ENCODE measurements at places on chromosomes 2 and 18.

DNA sequence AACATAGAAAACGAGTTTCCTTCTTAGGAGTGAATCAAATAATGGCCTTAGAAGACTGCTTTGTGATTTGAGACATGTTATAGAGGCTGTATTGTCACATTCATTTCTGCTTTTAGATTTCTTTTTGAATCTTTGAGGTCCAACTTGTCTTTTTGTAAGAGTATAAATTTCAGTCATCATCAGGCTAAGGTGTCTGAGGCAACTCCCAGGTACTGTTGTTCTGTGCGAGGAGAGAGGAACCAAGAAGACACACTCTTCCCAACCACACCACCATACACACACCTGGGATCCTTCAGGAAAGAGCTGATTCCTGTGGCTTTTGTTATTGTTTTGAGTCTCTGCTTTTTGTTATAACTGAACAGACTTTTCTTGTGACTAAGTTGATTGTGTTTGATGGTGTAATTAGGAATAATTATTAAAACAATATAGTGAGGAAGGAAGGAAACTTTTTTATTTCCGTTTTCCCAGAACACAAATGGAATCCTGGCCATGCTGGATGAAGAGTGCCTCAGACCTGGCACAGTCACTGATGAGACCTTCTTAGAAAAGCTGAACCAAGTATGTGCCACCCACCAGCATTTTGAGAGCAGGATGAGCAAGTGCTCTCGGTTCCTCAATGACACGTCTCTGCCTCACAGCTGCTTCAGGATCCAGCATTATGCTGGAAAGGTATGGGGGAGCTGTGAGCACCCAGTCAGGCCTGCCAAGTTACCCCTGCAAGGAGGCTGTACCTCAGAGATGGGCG, 140.4 kb downstream of the MYO1B start:
- no peak for DNase-seq

DNA sequence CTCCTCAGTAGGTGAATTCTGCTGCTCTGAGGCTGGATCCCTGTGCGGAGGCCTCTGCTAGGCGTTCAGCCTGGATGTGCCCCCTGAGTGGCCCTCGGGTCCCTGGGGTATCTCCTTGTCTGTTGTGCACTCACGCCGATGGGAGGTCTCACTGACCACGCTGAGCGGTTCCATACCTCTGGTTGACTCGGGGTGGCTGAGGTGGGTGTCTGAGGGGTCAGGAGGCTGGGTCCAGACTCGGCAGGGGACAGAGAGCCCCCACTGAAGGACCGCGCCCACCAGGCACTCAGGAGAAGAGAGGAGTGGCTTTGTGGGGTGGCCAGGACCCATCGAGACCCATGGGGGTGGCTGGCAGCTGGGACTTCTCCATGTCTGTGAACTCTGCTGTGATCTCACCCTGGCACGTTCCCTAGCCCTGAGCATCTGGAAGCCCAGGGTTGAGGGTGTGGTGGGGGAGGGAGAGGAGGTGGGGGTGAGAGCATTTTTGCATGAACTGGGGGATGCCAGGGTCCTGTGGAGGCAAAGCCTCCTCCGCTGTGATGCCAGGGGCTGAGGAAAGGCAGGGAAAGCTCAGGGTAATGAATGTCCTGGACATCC, 53.7 kb downstream of the TWIST2 start:
- no peak for DNase-seq

DNA sequence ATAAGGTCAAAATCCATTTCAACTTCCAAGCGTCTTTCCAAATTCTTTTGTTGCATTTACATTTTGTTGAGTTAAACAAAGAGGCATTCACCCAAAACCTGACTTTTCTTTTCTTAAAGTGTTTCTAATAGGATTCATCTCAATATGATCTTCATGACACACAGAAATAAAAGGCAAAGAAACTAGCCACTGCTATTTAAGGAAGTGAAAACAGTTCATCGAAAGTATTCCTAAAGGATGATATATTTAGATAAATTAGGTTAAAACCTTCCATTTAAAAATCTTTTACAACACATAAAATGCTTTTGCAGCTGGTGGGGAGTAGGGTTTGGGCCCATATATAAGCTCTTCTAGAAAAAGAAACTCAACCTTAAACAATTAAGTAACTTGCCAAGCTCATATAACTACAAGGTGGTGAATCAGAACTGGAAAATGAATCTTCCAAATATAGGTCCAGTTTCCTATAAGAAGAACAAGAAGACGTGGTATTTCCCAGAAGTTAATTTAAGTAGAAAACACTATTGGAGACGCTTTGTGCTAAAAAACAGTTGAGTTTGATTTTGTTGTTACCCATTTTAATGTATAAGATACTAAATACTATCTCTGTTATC, 336.0 kb upstream of the HNRNPA3 start:
- DNase-seq = no peak

DNA sequence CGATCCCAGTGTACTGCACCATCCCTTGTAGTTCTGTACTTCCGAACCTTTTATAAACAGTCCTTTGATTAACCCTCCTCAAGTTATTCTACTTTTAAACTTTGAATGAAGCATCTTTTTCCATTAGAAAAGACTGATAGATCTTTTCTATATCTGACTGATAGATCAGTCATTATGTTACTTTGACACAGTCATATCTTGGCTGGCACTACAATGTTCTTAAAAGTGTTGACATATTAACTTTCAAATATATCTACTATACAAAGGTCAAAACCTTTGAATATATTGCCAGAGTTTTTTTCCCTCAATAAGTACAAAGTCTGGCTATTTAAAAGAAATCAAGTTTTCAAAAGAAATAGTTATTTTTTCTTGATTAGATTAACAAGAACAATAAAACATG, 35.4 kb upstream of the NABP1 start:
- DNase-seq = no peak

DNA sequence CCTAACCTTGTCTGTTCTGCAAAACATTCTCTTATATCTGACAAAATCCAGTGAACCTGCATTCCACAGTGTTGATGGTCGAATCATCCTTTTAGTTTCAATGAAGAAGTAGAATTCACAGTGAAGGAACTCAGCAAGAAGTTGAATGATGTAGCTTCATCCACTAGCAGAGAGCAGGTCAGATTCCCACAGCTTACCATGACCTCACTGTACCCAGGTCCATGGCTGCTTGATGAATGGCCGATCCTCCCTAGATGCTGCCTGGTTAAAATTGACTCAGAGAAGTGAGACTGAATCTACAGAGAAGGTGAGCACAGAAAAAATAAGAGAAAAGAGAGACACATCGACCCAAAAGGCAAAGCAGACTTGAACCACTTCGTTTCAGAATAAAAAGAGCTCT, 906.0 kb upstream of the CHAC2 start:
- DNase-seq = no peak

DNA sequence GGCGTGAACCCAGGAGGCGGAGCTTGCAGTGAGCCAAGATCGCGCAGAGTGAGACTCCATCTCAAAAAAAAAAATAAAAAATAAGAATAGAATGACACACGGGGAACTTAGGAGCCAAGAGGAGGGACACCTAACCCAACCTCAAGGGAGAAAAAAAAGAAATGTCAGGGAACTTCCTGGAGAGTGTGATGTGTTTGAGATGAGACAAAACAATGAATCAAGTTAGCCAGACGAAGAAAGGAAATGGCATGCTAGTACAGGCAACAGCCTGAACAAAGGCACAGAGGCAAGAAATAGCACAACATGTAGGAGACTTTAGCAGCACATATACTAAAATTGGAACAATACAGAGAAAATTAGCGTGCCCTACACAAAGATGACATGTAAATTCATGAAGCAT, 36.7 kb upstream of the PAPOLG start:
- no peak for DNase-seq

DNA sequence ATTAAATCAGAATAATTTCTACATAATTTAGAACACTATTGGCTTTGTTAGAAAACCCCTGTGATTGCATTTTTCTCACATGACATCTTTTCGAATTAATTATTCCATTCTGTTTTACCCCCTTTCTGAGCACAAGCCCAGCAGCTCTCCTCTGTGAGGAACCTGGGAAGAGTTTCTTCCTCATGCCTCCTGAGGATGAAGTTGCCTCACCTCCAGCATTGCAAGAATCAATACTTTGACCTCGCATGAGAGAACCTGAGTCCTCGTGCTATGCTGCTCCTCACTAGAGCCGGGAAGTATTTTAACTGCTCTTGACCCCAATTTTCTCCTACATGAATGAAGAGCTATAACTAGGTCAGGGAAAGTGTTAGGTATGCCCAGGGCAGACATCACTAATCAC, 77.1 kb upstream of the RAPH1 start:
- DNase-seq = no peak

GRCh38 chr2:161283926-161284325, 24.3 kb upstream of the PSMD14 start:
- no peak for DNase-seq

GRCh38 chr2:97796465-97797126, 83.2 kb downstream of the ZAP70 start:
- DNase-seq = no peak

All from stimulated activated CD4-positive, alpha-beta T cell treated with anti-CD3 and anti-CD28 coated beads, Interleukin-4, amount 100 ng/mL, for 24 hours (primary cell).